ENCODE measurements at places on chromosomes 6 and 20. TPM values are rescaled to one million over a fixed set of nuclear protein-coding genes. Genes with fewer than 3 reads are reported as not detected.

GRCh38 chr6:108793516-108794251 is 54.5 kb upstream of the ARMC2 start:
- DNase-seq: no peak

Gene CDH26
- polyA plus RNA-seq: 1.3 TPM

GRCh38 chr6:96659084-96659845 is 96.3 kb downstream of the FHL5 start:
- no peak for DNase-seq

DNA sequence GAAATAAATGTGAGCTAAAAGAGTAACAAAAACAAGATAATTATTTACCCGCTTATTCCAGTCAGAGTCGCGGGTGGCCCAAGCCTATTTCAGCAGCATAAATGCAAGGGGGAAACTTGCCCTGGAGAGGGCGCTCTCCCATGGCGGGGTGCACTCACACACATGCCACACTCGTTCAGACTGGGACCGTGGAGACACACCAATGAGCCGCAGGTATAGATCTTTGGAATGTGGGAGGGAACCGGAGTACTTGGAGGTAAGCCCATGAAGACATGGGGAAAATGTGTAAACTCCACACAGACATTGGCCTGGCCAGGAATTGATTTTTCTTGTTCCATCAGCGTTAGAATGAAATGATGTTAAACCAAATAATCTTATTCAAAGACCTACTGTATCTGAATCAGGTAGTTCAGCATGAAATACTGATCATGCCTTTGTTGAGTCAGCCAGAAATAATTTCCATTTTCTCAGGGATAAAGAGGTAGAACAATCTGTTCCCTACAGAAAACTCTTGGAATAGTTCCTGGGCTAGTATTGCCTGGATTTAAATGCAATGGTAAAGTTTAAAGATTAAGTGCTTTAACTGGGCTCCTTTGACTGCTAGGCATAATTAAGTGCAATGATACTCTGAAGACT is 191.5 kb downstream of the MCHR2 start:
- DNase-seq: no peak

DNA sequence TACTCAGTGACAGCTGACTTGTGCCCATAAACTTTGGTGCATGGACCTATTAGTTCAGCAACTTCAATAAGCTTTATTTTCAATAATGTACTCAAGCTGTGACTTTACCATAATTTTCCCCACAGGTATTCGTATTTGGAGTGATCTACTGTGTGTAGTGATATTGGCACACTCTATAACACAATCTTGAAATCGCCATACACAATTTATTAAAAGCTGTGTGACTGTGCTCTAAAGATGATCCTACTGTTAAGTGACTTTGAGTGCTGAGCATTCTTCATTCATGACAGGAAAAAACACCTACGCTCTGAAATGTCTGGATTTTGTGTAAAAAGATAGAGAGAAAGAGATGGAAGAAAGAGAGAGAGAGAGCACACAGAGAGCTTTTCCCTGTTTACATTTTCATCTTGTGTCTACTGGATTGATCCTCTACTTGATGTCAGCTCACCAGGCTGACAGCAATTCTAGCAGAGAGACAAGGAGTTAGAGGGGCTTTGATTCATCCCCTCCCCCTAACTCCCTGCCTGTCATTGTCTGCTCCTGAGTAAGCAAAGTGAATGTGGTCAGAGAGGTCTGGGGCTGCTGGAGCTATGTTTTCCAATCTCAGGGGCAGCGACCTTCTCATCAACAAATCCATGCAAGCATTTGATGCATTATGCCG is 538.7 kb upstream of the POU3F2 start:
- DNase-seq: no peak

DNA sequence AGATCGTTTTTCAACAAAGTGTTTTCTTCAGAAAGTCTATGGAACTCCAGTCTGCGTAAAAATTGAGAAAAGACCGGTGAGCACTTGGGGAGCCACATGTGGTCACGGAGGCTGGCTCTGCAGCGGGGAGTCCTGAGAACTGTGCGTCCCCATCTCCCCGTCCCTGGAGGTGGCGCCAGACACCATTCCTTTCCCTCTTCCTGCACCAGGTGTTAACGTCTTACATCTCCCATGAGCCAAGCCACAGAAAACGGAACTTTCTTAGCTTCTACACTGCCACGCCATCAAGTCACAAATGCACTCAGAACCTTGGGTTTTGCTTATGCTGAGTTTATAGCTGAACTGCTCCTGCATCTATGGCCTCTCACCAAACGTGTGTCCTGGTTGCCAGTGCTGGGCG is 62.6 kb downstream of the GINS1 start:
- DNase-seq: no peak

Gene TXLNB
- polyA plus RNA-seq: 0.14 TPM

Gene ULBP3
- not detected for polyA plus RNA-seq

Gene CLDN20
- polyA plus RNA-seq: not detected

DNA sequence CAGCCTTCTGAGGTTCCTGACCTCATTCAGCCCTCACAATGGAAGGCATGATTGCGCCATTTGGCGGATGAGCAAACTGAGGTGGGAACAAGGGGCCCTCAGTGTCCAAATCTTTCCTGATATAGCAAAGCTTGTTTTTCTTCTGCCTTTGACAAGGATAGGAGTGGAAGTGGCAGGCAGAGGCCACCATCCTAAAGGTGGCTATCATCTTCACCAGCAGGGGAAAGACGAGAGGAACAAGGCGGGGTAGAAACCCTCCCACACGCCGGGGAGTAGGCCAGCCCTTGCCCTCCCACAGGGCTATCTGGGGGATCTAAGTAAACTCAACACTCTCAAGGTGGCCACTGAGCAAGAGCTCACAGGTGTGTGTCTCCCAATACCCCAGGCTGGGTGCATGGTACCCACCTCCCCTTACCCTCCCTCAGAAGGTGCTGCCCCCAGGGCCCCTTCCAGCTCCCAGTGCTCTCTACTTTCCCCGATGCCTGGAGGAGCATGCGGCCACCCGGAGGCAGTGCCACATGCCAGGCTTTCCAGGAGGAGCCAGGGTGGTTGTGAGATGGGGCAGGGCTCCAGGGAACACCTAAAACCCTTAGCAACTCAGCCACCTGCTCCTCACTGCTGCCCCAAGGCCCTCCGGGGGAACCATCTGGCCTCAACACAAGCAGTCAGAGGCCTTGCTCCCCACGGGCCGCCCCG is 11.2 kb downstream of the SPDEF start:
- DNase-seq: no peak

DNA sequence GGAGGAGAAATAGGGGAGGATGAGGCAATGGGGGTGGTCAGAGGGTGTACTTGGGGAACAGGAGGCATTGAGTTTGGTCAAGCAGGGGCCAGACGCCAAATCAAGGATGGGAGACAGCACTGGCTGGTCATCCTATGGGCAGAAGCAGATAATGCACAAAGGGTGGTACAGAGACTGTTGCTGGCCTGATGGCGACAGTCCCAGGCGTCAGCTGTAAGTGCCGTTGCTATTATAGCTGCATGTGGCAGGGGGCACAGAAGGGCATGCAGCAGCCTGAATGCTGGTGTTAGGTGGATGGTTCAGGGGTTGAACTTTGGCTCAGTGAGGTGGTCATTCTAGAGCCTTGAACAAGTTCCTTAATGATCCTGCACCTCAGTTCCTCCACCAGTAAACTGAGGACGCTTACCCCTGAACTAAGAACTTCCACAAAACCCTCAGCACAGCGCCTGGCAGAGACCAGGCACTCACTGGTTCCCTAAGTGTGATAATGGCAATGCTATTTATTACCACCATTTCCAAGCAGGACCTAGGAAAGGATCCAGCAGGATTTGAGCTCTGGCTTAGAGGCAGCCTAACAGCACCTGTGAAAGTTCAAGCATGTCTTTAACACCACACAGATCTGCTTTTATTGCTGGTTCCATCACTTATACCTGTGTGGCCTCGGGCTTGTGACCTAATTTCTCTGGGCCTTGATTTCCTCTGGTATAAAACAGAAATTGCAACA is 162.7 kb downstream of the INSM1 start:
- no peak for DNase-seq

Gene NKAIN4
- polyA plus RNA-seq: not detected

GRCh38 chr6:111806561-111807497 is 66.4 kb downstream of the FYN start:
- DNase-seq: no peak

- no peak for DNase-seq
Observed at GRCh38 chr6:159149641-159150040, 19.6 kb upstream of the FNDC1 start.

DNA sequence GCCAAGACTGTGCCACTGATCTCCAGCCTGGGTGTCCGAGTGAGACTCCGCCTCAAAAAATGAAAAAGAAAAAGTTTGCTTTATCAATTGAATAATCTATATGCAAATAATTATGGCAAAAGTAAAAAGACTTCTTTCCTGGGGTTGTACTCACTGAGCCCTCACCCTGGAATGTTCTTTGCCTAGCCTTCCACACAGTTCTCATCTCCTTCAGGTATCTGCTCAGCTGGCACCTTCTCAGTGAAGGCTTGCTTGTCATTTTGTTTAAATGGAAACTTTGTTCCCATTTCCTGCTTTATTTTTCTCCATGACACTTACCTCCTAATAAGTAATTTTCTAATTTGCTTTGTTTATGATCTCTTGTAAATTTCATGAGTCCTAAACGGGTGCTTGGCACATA is 96.7 kb downstream of the SGK1 start:
- no peak for DNase-seq
